Stimulated activated CD8-positive, alpha-beta memory T cell treated with anti-CD3 and anti-CD28 coated beads, Interleukin-4, amount 100 ng/mL, for 48 hours (primary cell): ENCODE measurements at places on chromosomes 5 and 9.
A peak's percentile ranks its signal among the peaks of the same experiment; 100 is the strongest.

GRCh38 chr9:116964258-116964657 is 277.2 kb downstream of the TRIM32 start:
- no peak for DNase-seq

DNA sequence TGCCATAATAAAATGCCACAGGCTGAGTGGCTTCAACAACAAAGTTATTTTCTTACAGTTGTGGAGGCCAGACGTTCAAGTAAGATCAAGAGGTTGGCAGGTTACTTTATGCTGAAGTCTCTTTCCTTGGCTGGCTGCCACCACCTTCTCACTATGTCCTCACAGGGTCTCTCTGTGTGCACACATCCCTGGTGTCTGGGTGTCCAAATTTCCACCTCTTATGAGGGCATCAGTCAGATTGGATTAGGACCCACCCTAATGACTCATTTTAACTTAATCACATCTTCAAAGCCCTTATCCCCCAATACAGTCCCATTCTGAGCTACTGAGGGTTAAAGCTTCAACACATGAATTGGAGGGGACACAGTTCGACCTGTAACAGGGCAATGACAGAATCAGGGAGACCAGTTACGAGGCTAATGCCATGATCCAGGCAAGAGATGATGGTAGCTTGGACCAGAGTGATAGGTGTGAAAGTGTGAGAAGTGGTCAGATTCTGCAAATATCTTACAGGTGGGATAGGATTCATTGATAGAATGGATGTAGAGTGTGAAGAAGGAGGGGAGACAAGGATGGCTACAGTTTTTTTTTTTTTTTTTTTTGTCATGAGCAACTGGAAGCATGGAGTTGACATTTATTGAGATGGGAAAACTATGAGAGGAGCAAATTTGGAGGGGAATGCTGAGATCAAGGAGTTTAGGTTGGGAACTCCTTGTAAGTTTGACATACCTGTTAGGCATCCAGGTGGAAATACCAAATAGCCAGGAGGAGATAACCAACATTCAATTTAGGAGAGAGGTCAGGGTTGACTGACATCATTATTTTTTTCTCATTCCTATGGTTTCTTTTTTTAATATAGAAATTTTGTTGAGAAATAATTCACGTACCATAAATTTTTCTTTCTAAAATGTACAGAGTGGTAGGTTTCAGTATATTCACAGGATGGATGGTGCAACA is 39.6 kb upstream of the FGF1 start:
- no peak for DNase-seq

GRCh38 chr9:109016132-109016531 is 2.8 kb upstream of the CTNNAL1 start:
- DNase-seq: no peak

DNA sequence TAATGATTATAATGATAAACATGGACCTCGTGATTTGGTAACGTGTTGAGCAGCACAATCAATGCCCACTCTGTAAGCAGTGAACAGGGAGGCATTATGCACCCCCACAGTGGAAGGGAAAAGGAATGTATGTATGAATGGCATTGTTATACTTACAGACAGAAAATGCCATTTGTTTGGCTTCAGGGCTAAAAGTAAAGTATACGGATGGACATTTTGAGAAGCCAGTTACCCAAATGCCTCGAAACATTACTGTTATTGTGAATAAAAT is 260.2 kb upstream of the PPP1R2B start:
- DNase-seq: no peak

DNA sequence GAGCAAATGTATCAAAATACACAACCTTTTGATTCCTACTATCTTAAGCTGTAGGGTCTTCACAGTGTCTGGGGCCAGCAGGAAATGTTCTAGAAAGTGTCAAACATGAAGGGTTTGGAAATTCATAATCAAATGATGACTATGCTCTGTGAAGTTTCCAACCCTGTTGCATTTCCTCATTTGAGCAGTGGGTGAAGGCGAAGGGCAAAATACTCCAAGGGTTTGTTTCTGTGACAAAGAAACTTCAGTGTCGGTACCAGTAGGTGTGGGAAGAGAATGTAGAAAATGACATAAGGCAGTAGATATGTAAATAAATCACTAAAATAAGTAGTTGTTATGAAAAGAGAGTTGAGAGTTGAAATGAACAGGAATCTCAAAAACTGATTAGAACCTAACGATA is 576 bp downstream of the ALDOB start:
- no peak for DNase-seq

- no peak for DNase-seq
These were observed 88.9 kb downstream of the SNCAIP start for GRCh38 chr5:122400938-122401337.

- DNase-seq: no peak
These were observed 3.0 kb upstream of the CDX1 start for GRCh38 chr5:150163547-150164059.

- DNase-seq: peak; percentile 37
These were observed 53.1 kb downstream of the TSPAN17 start for GRCh38 chr5:176700239-176700847.

DNA sequence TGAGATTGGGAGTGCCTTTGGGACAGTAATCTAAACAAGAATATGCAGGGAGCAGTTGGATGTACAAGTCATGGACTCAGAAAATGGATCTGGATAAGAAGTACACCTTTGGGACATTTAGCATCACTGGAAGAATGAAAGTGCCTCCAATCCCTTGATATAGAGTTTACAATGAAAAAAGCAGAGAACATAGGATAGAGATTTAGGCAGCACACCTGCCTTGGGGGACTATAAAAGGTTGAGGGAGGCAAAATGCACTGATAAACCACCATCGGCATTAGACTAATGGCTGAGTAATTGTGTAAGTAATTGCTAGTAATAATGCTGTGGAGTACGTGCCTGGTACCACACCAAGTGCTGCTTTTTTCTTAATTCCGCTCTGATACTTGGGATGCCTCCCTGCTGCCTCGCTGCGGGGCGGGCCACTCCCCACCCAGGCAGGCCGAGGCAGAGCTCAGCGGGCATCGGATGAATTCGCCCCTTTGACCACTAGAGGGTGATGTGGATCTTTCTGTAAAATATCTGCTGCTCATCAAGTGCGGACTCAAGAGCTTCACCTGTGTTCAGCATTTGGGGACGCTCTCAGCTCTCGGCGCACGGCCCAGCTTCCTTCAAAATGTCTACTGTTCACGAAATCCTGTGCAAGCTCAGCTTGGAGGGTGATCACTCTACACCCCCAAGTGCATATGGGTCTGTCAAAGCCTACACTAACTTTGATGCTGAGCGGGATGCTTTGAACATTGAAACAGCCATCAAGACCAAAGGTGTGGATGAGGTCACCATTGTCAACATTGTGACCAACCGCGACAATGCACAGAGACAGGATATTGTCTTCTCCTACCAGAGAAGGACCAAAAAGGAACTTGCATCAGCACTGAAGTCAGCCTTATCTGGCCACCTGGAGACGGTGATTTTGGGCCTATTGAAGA is 99.9 kb downstream of the ANKRD18B start:
- peak; percentile 77 for DNase-seq

DNA sequence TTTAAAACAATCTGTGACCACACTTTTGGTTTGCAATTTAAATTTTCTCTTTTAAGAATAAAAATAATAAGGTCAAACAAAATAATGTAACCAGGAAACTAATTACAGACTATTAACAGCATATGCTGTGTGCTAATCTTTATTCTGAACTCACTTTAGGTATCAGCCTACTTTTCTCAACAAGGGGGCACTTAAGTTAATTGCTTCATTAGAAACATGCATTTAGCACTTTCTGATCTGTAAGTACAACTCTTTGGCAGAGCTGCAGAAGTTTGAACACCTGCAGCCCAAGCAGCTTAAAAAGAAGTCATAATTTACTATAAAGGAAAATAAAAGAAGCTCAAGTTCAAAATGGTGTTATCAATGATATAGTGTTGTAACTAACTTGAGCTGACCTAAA is 21.7 kb downstream of the XRCC4 start:
- no peak for DNase-seq

- no peak for DNase-seq
These were observed 167.8 kb downstream of the OLFM1 start for GRCh38 chr9:135255033-135255840.

- DNase-seq: peak; percentile 69
These were observed 469 bp downstream of the AGTPBP1 start for GRCh38 chr9:85741095-85741874.

DNA sequence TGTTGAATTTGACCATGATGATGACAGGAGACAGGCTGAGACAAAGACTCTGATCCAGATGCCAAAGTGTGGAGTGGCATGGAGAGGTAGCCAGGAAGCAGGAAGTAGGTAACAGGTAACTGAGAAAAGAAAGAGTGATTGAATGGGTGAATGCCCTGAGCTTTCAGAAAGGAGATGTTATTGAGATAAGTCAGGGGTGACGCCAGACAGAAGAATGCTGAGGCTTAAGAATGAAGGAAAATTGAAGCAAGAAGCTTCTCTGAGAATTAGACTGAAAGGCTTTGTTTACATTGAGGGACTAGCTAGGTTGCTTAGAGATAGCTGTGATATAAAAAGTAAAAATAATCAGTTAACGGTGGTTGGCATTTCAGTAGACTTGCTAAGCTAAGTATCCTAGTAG is 165.7 kb downstream of the PSAT1 start:
- DNase-seq: no peak

DNA sequence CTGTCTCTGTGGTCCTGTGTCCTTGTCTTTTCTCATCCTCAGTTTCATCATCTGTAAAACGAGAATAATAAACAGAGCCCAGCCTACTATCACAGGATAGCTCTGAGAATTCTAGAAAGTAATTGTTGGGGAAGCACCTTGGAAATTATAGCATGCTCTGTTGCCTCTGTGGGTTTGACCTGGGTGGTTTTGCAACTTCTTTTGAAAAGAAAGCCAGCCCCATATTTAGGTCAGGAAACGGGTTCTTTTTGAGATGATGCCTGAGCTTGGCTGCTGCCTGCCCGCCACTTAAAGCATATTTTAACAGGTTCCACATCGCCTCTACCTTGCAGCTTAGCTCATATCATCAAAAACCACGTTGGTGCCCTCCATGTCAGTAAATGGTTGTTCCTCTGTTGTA is 111.1 kb downstream of the TLR4 start:
- DNase-seq: no peak

DNA sequence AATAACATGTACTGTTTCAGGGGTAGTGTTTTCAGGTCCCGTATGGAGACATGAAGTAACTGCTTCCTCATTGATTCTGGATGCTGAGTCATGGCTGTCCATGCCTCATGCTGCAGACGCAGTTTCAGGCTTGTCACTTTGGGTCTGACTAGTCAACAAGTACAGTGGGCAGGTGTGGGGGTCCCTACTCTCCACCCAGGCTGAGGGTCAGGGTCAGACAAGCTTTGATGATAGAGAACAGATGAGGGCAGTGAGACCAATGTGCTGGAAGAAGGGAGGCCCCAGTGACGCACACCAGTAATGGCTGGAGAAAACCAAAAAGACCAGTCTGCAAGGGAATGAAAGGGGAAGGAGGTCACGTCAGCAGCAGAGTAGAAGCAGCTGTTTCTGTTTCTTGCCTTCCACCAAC is 80.0 kb upstream of the NFIL3 start:
- DNase-seq: no peak

DNA sequence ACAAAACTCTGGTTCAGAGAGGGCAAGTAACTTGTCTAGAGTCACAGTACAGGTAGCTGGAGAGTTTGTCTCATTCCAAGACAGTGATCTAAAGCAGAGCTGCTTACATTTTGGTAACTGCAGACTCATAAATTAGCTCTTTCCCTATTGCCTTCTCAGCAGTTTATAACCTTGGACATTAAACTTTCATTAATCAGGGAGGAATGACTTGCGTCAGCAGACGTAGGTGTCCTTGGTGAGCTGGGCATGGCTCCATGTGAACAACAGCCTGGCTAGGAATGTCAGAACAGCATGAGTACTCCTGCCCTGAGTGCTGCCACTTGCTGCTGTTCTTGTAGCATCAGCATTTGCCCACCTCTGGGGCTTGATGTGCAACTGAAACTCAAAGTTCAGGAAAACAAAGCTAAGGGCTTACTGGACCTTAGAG is 2.2 kb upstream of the ALDOB start:
- DNase-seq: no peak

- DNase-seq: no peak
These were observed 1.3 kb upstream of the TMEM250 start for GRCh38 chr9:136119883-136120393.

DNA sequence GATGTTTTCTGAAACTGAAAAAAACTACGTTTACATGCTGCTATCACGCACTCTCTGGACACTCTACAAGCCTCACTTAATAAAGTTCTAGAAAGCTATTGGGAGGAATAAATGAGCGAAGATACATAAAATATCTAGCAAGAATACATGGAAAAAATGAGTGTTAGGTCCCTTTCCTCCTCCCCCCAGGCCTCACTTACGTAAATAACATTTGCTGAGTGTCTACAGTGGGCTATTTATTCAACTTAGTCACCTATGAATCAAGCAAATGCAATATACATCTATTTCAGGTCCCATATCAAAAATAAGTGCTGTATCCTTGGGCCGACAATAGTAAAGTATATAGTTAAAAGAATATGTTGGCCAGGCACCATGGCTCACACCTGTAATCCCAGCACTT is 62.5 kb downstream of the FRMD3 start:
- DNase-seq: no peak

GRCh38 chr9:306907-307306 is 92.2 kb downstream of the DOCK8 start:
- peak; percentile 54 for DNase-seq

GRCh38 chr9:8680157-8680556 is 880.6 kb upstream of the DMAC1 start:
- no peak for DNase-seq

DNA sequence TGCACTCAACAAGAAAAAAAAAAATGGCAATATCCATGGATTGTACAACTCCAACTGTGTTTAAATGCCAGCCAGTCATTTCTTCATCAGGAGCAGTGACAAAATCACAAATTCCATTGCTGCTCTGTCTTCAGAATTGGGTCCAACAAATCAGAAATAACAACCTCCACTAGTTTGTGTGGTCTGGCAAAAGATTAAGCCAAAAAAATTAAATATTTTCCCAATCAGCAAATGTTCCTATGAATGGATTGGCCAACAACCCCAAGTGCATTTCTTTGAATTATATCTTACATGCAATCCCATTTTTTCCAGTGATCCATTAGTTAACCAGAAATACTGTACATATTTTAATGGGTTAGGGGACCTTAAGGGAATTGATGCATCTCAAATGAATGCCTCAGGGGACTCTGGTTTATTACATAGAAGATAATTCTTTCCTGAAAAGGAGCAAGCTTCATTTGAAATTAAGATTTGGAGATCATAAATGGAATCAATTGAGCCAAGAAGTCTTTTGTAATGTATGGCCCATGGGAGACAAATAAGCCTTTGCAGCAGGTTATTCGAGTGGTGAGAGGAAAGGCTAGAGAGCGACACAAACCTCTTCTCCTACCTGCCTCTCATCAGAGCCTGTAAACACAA is 131.8 kb downstream of the TLE1 start:
- no peak for DNase-seq

GRCh38 chr9:99925541-99925940 is 19.1 kb downstream of the STX17 start:
- no peak for DNase-seq

DNA sequence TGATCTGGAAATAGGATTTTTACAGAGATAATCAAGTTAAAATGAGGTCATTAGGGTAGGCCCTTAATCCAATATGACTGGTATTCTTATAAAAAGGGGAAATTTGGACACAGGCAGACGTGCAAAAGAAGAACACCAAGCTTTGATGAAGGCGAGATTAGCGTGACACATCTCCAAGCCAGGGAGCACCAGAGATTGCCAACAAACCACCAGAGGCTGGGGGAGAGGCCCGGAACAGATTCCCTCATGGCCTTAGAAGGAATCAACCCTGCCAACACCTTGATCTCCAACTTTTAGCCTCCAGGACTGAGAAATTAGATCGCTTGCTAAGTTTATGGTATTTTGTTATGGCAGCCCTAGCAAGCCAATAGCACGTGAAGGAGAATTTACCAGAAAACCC is 10.8 kb upstream of the ARSI start:
- no peak for DNase-seq
